Cortex of kidney (tissue), 1 donor: ENCODE measurements at places on chromosomes 11 and 22.

DNA sequence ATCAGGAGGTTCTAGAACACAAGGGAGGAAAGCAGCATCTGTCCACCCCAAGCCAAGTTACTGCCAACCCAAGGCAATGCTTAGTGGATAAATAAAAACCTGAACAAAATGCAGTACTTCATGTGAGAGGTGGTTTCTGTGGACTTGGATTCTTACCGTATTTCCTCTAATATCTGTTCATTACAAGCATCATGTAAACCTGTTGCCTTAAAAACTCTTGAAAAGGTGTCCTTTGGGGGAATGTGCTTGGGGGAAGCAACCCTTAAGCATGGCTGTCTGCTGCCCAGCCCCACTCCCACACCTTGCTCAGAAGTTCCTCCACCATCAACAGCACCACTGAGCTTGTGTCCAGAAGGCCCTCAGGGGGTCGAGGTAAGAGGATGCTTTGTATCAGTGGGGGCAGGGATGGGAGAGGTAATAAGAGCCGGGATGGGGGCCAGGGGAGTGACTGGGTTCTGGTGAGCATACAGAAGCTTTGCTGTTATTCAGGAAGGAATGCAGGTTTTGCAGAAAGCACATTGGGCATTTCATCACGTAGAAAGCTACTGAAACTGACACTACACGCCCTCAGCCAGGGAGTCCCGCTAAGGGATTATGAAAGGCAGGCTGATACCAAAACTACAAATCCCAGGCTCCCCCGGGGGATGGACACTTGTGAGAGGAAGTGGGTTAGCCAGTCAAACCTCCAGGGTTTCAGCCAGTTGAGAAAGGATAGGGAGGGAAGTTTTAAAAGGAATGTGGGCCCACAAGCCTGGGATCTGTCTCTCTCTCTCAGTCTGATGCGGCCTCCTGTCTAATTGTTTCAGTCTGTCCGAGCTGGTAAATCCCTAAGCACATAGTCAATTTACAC lies 52.0 kb downstream of the KCNJ1 start:
- DNase-seq: no peak

DNA sequence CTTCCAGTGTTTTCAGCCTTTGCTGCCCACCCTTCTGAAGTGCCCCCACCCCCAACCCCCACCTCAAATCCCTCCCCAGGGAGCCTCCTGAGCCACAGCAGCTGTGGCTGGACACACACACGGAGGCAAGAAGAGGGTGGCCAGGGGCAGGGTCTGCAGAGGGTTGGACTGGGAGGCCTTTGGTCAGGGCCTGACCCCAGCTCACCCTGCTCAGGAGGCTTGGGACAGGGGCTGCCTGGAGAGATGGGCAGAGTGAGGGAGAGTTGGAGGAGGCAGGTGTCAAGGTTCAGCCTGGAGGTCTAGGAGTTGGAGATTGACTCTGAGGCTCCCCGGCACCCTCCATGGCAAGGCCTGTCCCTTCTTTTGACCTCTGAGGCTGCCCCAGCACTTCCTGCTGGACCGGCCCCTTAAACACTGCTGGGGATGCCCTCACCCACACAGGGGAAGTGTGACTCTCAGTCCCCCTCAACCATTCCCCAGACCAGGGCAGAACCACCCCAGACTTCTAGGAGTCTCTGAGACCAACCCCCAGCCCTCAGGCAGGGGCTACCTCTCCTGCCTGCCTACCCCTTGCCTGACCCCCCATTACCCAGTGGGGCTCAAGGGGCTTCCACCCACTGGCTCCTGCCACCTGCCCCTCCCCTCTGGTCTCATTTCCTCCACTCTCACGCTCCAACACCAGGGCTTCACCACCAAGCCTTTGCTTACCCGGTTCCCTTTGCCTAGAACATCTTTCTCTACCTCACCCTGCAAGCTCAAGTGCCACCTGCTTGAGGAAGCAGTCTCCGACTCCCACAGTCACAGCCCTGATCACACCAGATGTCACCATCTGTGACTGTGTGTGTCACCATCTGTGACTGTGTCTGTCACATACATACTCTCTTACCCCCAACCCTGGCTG lies 8.6 kb downstream of the ARAP1 start:
- DNase-seq: no peak

DNA sequence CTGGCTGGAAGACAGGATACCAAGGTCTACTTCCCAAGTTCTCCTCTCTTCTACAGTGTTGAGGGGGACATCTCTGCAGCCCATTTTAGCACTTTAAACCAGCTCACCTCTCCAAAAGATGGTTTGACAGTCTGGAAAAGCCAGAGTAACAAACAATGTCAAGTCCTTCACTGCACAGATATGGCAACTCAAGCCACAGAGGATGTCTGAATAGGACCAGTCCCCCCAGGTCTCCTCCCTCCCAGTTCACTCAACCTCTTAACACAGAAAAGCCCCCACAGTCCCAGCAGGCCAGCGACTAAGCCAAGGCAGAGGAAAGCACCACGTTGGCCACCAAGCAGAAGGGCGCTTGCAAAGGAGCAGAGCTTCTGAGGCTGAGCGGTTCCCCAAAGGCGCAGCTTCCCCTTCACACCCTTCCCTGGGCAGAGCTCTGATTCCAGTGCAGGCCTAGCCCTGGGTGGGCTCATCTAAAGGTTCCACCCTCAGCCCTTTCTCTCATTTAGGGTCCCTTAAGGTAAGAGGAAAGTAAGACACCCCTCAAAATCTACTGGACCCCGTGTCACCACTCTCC lies 62.7 kb downstream of the PAK1 start:
- DNase-seq: no peak

GRCh38 chr11:109547356-109548027 lies 125.5 kb downstream of the C11orf87 start:
- DNase-seq: no peak

DNA sequence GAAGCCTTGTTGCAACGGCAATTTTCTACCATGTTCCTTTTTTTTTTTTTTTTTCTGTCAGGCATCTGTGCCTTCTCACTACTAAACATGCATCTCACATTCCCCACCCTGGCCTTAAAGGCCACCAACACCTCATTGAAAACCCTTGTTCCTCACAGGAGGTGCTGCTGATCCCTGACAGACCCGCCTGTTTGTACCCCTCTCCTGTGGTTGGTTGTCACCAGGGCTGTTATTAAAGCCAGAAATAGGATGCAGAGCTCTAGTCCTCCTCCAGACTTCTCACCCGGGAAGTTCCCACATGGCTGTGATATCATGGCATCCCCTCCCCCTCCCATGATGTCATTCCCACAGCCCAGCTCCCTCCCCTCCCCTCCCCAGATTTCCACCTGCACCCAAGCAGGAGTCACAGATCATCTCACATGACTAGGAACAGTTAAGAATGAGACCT lies 302.8 kb upstream of the NCAM1 start:
- no peak for DNase-seq

DNA sequence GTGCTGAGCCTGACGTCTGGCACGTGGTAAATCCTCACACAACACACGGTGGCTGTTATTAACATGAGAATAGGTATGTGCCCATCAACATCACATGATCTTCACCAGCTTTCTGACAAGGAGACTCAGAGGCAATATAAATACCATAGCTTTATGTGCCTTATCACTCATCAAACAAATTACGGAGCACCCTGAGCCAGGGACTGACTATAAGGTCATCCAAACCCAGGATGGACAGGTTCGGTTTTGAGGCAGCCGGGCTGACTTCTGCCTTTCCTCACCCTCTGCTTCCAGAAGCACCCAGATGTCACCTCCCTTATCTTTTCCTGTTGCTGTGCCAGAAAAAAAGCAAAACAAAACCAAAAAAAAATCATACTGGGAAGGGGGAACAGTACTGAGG lies 5.7 kb upstream of the PLAAT3 start:
- no peak for DNase-seq

DNA sequence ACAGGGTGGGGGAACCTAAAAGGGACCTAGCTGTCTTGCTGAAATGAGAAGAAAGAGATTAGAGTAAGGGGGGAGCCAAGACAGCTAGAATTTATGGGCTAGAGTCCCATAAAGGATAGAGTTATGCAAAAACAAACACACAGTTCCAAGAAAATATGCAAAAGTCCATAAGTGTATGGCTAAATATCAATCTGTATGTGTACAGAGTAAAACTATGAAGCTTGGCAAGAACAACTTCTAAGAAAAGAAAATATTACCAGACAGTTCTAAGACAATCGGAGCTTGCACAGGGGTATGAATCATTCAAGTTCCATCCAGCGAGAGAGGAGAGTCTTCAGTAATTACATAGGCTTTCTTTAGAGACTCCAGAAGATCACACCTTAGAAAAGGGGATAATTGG lies 41.8 kb downstream of the GDPD4 start:
- DNase-seq: no peak

DNA sequence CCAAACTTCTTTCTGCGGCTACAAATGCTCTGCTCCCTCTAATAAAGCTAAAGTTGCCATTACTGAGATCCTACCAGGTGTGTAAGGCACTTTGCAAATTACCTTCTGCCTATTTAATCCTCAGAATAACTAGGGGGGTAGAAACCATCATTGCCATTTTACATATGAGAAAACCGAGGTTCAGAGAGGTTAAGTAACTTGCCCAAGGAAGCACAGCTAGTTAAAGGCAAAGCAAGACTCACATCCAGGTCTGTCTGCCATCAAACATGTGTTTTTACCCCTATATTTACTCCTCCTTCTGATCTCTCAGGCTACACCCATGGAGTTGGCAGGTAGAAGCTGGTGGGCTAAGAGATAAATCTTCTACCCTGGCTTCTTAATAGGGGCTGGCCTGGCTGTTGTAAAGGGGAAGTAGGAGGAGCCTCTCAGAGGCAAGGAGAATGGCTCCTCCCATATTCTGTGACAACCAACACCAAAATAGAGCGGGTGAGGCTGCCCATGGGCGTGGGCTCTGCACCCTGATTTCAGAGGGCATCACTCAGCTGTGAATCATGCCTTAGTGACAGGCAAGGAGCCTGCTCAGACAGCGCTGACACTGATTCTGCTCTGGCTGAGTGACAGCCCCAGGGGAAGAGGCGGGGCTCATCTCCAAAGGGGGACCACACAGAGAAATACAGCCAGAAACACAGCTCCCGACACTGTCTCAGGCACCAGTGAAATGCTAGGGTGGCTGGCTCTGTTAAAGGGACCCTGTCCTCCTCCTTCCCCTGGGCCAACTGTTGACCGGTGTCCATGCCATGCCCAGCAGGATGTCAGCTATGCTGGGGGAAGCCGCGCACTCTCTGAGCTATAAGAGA lies 106.8 kb downstream of the ABTB2 start:
- no peak for DNase-seq

GRCh38 chr11:122559734-122560382 lies 95.7 kb upstream of the UBASH3B start:
- DNase-seq: no peak

- no peak for DNase-seq
Measured at GRCh38 chr11:132048040-132048439, 677.6 kb downstream of the NTM start.

DNA sequence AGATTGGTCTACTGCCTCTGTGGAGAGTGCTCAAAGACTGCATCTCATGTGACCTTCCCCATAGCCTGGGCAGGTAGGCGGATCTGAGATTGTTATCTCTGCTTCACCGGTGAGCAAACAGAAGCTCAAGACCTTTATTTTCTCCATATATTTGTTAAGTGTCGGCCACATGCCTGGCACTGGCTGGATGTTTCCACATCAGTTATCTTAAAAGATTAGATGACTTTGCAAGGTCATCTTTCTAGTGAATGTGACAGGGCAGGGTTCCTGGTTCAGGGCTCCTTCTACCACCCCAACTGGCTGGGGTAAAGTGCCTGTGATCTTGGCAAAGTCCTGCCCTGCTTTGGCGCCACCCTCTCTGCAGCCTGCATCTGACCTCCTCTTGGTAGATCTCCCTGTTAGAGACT lies 125.0 kb downstream of the CCDC81 start:
- no peak for DNase-seq

GRCh38 chr11:61731211-61731951 lies 21.1 kb upstream of the MYRF start:
- no peak for DNase-seq

GRCh38 chr22:44777364-44777755 lies 25.0 kb downstream of the ARHGAP8 start:
- no peak for DNase-seq

GRCh38 chr22:26442086-26442756 lies 13.2 kb downstream of the ASPHD2 start:
- no peak for DNase-seq

DNA sequence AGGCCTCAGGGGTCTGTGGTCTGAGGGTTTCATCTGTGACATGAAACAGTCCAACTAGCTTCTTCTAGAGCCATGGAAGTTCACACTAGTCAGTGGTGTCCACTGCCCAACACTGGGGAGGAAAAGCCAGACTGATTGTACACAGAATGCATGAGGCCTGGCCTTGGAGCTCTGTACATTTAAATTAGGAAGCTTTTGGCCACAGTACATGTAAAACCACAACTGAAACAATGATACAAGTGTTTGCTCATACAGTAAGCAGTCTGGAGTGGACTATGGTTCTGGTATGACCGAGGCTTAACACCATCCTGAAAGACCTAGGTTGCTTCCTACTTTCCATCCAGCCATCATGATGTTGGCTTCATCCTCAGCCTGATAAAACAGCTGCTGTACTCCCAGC lies 73.8 kb upstream of the SESN3 start:
- DNase-seq: no peak

DNA sequence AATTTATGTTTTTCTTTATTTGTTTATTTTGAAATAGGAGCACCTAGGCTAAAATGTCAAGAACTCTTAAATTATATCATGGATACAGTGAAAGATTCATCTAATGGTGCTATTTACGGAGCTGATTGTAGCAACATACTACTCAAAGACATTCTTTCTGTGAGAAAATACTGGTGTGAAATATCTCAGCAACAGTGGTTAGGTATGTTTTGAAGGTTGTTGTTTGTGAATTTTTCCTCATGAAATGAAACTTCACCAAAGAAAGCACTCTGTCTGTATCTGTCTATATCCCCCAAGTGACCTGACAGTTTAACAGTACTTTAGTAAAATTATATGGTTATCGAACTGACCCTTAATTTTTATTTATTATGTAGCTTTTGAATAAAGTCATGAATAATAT lies 12.8 kb downstream of the ATM start:
- DNase-seq: no peak

- DNase-seq: no peak
Measured at GRCh38 chr22:25100948-25101347, 98.7 kb upstream of the CRYBB3 start.

DNA sequence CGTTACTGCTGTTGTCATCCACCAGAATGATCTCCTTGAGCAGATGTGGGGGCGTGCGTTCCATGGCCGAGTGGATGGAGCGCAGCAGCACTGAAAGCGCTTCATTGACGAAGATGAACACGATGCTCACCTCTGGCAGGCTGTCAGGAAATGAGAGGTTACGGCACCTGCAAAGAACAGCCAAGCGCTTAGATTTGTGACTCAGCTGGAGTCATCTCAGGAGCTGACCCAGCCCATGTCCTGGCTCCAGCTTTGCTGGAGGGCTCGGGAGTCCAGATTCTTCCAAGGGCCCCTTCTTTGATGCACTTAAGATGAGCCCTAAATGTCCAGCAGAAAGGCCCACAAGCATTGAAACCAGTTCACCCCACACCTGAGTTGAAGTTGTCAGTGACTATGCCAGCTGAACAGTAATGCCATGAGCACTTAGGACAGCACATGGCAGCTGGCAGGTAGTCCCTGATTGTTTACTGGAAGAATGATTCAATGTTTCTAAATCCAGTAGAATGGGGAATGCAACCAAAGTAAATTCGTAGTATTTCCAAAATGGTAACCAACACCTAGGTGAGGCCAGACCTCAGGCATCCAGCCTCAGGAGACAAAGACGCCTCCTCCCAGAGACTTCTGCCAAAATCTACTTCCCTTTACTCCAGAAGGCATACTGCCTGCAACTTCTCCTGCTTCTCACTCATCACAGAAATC lies 79.7 kb upstream of the CSNK2A3 start:
- DNase-seq: no peak

- no peak for DNase-seq
Measured at GRCh38 chr22:32830473-32830872, 29.0 kb downstream of the TIMP3 start.
